Stimulated activated CD4-positive, alpha-beta T cell treated with anti-CD3 and anti-CD28 coated beads, Interleukin-15, amount 100 ng/mL, for 48 hours (primary cell): ENCODE measurements at places on chromosomes 2 and 18.

- peak; percentile 70 for DNase-seq
Measured at GRCh38 chr2:62305421-62306176, 109.7 kb downstream of the B3GNT2 start.

DNA sequence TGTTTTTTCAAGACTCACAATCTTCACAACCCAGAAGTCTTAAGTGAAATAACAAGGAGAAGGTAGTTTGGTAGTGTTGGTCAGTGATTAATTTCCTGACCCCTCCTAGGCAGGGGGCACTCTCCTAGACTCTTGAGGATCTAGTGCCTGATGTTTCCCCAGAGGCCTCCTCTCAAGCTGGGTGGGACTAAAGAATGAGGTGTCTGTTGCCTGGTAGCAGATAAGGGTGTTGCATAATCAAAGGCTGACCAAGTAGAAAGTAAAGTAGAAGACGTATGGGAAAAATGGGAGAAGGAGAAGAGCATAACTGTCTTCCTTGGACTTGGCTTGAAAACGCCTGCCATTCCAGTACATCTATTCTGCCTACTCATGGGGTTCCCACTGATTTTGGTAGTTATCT is 37.8 kb downstream of the VIT start:
- no peak for DNase-seq

DNA sequence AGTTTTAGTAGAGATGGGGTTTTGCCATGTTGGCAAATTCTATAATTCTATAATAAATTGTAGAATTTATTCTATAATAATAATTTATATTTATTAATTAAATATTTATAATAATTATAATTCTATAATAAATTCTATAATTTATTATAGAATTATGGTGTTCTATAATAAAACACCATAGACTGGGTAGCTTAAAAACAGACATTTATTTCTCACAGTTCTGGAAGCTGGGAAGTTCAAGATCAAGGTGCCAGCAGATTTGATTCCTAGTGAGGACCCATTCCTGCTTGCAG is 130.9 kb upstream of the PELI1 start:
- DNase-seq, result no peak

GRCh38 chr18:48113691-48114090 is 183.2 kb upstream of the SMAD2 start:
- DNase-seq, result no peak

GRCh38 chr18:23560186-23560585 is 26.1 kb downstream of the NPC1 start:
- DNase-seq, result no peak

GRCh38 chr18:78431606-78432005 is 548.0 kb upstream of the SALL3 start:
- no peak for DNase-seq

DNA sequence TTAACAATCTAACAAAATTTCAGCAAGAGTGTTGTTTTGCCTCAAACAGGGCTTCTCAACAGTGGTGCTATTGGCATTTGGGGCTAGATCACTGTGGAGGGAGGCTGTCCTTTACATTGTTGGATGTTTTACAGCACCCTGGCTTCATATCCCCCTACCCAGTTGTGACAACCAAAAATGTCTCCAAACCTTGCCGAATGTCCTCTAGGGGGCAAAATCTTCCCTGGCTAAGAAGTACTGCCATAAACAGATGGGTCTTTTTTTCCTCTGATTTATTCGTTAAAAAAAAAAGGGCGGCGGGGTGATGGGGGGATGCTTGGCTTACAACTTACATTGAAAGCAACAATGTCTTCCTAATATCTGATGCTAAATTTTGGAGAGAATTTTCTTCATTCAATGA is 207.6 kb upstream of the CCDC150 start:
- DNase-seq, result no peak

GRCh38 chr2:143264851-143265250 is 135.6 kb downstream of the ARHGAP15 start:
- DNase-seq, result no peak

GRCh38 chr2:31980674-31981356 is 30.0 kb downstream of the MEMO1 start:
- DNase-seq, result no peak

- no peak for DNase-seq
Measured at GRCh38 chr2:635687-636621, 41.3 kb downstream of the TMEM18 start.

GRCh38 chr2:108564510-108564909 is 30.2 kb downstream of the LIMS1 start:
- DNase-seq, result no peak

DNA sequence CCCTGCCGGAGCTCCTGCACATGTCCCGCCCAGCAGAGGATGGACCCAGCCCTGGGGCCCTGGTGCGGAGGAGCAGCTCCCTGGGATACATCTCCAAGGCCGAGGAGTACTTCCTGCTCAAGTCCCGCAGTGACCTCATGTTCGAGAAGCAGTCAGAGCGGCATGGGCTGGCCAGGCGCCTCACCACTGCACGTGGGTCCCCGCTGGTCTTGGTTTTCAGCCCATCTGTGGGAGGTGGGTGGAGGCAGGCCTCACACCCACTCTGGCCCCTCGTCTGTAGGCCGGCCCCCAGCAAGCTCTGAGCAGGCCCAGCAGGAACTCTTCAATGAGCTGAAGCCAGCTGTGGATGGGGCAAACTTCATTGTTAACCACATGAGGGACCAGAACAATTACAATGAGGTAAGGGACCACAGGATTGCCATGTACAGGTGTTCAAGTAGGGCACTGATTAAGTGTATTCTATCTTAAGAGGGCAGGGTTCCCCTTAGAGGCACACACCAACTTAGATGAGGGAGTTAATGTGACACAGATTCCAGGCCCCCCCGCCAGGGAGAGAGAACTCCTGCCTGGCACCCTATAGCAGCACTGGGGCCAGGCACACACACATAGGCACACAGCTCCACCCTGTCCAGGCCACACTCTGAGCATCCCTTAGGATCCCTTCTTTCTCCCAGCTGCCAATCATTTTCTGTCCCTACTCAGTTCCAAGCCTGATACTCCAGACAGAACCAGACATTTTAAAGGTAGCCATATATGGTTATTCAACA is 5.4 kb upstream of the CHRNG start:
- no peak for DNase-seq

- DNase-seq, result no peak
Measured at GRCh38 chr2:96933305-96934181, 52.8 kb downstream of the FAM178B start.

DNA sequence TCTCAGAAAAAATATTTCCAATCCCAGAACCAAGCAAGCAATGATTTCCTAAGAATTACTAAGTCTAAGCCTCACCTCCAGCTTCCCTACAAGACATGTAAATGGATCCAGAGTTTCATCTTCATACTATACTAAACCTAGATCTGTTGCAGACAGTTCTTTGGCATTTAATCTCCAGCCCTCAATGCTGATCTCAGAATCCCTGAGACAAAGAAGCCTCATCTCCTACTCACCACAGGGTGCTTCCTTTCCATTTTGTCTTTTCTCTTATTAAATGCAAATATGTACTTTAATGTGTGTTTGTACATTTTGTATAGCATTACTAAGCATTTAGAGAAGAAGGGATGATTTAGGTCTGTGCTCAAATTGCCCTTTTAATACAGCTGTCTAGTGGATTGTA is 954.9 kb downstream of the TDRD15 start:
- DNase-seq, result no peak

DNA sequence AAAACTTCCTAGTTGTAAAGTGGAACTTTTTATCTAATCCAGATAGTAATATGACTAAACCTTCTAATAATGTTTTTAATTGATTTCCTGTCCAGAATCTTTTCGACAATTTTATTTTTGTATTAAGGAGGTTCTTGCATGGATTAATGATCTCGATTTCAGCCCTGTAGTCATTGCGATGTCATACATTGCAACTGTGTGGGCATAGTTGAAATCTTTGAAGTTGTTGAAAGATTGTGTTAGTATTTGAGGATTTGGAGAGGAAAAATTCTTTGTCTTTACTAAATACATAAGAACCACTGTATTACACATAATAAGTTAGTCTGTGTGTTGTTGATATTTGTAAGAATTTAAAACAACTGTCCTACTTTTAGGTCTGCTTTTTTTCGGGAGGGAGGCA is 31.1 kb downstream of the ACSL3 start:
- no peak for DNase-seq

GRCh38 chr18:5424903-5425664 is 118.7 kb downstream of the EPB41L3 start:
- no peak for DNase-seq

DNA sequence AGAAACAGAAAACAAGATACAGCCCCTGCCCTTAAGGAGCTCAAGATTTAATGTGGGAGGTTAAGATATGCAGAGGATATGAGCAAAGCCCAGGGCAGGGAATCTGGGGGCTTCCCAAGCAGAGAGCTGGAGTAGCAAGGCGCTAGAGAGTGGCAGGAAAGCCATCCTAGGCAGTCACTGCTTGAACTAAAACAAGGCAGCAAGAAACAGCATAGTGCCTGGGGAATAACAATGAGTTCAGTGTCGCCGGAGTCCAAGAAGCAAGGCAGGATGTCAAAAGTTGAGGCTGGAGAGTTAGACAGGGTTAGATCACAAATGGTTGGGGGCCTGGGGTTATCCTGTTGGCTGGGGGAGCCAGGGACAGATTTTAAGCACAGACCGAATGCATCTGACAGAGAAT is 24.6 kb downstream of the CDH2 start:
- no peak for DNase-seq

GRCh38 chr2:201733544-201733943 is 35.1 kb upstream of the MPP4 start:
- no peak for DNase-seq

GRCh38 chr2:36478332-36478738 is 119.6 kb downstream of the FEZ2 start:
- DNase-seq, result no peak

- DNase-seq, result no peak
Measured at GRCh38 chr2:32572030-32572429, 55.8 kb upstream of the TTC27 start.

- no peak for DNase-seq
Measured at GRCh38 chr18:58496231-58496630, 132.7 kb downstream of the ALPK2 start.

- DNase-seq, result no peak
Measured at GRCh38 chr2:197322724-197323720, 12.4 kb upstream of the ANKRD44 start.

DNA sequence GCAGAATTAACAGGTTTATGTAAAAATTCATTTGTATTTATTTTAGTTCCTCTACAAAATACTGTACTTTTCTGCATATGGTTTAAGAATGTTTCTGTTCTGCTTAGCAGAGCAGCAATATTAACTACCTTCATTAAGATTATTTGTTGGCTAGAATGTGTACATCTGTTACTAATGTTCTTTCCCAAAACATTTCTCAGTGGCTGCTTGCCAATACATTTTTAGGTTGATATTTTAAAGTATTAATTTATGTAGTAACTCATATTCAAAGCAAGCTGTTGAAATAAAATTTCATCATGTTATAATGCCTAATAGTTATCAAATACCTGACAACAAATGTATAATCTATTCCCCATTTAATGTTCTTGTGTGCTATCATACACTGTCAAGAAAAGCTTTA is 40.3 kb downstream of the PRKD3 start:
- no peak for DNase-seq

DNA sequence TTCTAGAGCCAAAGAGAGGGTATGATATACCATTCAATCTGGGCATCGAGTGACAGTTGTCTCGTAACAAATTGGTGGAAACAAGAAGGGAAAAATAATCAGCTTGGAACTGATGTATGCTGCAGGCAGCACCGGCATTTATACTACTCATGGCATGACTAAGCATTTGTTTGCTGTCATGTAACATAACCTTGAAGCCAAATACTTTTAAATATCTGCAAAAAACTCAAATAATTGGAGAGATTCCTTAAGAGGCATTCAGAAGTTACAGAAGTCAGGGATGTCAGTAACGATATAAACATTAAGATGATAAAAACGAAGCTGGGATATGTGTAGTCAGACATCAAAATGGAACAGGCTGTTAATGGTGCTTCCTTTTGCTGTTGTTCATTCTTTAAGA is 157.3 kb upstream of the MMADHC start:
- DNase-seq, result no peak

- DNase-seq, result no peak
Measured at GRCh38 chr18:27118973-27119372, 66.1 kb downstream of the CHST9 start.

- DNase-seq, result no peak
Measured at GRCh38 chr18:41025666-41026065, 929.4 kb upstream of the PIK3C3 start.

GRCh38 chr2:189131991-189132390 is 47.6 kb downstream of the COL5A2 start:
- DNase-seq, result no peak

- DNase-seq, result no peak
Measured at GRCh38 chr2:163675388-163675787, 60.4 kb downstream of the FIGN start.

DNA sequence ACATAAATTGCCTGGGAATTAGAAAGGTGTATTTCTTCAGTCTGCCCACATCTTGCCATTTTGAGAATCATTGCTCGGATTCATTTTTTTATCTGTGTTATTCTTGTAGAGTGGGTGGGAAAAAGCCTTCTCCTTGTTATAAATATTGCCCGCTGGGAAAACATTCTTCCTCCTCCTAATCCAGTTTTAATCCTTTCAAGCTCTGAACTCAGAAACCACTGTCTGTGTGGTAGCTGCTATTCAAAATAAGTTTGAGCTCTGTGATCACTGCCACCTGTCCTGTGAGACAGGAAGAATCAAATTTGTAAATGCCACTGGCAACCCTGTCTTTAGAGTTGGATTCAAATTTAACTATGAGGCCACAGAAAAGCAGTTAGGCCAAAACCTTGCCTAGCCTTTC is 1875.2 kb upstream of the PIK3C3 start:
- no peak for DNase-seq

DNA sequence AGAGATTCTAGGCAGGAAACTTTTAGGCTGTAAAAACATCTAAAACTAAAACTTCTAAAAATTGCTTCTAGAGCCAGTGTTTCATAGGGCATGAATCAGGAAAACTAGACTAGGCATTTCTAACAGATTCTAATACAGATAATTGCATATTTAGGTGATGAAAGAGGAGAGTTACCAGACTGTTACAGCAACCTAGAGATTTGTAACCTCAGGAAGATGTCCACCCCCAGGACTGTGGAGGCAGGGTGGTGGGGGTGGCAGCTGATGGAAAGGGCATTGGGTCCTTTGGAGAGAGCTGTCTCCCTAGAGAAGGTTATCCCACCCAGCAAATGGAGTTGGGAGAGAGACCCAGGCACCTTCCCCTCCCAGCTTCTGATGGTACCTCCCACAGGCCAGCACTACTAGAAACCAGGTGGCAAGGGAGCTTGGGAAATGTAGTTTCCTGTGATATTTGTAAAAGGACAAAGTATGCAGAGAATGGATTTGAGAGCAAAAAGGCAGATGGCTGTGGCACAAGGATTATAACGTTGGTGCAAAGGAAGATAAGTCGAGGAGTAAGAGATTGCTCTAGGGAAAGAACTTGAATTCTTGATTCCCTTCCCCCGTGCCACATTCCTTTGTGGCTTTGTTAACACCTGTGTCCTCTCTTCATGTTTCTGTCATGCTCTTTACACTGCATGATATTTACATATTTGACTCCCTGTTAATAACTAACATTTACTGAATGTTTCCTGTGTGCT is 75.6 kb upstream of the MGAT5 start:
- no peak for DNase-seq
